Heart left ventricle (tissue), 16 donors: ENCODE measurements at places on chromosomes 1 and 21. TPM values are rescaled to one million over a fixed set of nuclear protein-coding genes. Genes with fewer than 3 reads are reported as not detected.

GRCh38 chr1:152869808-152870419 lies 8.2 kb upstream of the SMCP start:
- no peaks in the 10 kb centered on the region for H3K4me1 ChIP-seq
- no peaks in the 10 kb centered on the region for H3K36me3 ChIP-seq
- peak; percentile 36 for DNase-seq
- H3K27me3 ChIP-seq: peaks cover 6% of the 10 kb centered on the region
- H3K4me3 ChIP-seq: no peak overlapping the region

DNA sequence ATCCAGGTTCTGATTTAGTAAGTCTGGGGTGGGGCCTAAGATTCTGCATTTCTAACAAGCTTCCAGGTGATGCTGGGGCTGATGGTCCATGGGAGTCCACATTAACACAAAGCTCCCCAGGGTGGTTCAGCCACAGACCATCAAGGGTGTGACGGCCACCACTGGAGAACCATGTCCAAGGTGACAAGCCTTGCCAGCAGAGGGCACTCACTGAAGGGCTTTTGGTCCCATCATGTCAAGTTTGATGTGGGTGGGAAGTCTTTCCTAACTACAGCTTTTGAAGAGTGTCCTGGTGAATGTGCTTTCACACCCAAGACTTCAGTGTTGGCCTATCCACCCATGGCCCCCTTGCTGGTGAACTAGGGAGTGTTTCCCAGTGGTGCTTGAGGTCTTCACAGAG lies 67.1 kb downstream of the UBE2T start:
- DNase-seq: no peak
- peaks cover 6% of the 10 kb centered on the region for H3K4me1 ChIP-seq

GRCh38 chr1:179788259-179788658 lies 45.2 kb downstream of the FAM163A start:
- no peak overlapping the region for H3K4me3 ChIP-seq
- H3K27ac ChIP-seq: no peak overlapping the region
- no peaks in the 10 kb centered on the region for H3K27me3 ChIP-seq

GRCh38 chr1:77594366-77595112 lies 87.9 kb downstream of the ZZZ3 start:
- H3K4me3 ChIP-seq: no peak overlapping the region
- no peak for DNase-seq
- H3K27me3 ChIP-seq: no peaks in the 10 kb centered on the region
- peaks cover 2% of the 10 kb centered on the region for H3K36me3 ChIP-seq

DNA sequence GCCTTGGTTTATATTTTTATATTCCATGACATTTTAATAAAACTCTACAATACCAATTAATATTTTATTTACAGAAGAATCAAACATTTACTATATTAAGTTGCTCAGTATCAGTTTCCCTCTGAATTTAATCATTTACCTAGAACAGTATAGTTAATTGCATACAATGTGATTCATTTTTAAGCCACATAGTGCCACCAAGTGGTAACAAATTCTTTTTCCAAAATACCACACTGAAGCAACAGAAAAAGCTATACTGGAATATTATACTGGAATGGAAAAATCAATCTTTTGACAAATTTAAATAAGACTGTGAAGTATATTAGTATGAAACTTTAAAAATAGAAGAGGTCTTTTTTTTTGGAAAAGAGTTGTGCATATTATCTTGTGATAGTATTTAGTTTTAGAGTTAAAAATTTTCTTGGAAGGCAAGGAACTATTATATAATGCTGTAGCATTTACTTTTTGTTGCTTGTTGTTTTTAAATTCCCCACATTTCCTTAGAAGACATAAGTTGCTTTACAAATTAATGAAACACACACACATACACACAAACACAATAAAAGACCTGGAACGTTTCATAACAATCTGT lies 57.3 kb downstream of the ZNF644 start:
- DNase-seq: no peak
- no peaks in the 10 kb centered on the region for H3K27me3 ChIP-seq
- peaks cover 7% of the 10 kb centered on the region for H3K4me1 ChIP-seq
- H3K27ac ChIP-seq: no peak overlapping the region
- H3K36me3 ChIP-seq: no peaks in the 10 kb centered on the region
- no peak overlapping the region for H3K4me3 ChIP-seq

- H3K27me3 ChIP-seq: peaks cover 2% of the 10 kb centered on the region
- no peaks in the 10 kb centered on the region for H3K36me3 ChIP-seq
- H3K27ac ChIP-seq: peak overlapping the region; percentile 63
- H3K4me3 ChIP-seq: no peak overlapping the region
- H3K4me1 ChIP-seq: no peaks in the 10 kb centered on the region
Measured at GRCh38 chr21:46092811-46093667, 4.9 kb upstream of the COL6A2 start.

GRCh38 chr1:96357141-96357765 lies 364.3 kb upstream of the PTBP2 start:
- no peak for DNase-seq
- H3K4me1 ChIP-seq: no peaks in the 10 kb centered on the region
- no peaks in the 10 kb centered on the region for H3K27me3 ChIP-seq
- H3K4me3 ChIP-seq: no peak overlapping the region

DNA sequence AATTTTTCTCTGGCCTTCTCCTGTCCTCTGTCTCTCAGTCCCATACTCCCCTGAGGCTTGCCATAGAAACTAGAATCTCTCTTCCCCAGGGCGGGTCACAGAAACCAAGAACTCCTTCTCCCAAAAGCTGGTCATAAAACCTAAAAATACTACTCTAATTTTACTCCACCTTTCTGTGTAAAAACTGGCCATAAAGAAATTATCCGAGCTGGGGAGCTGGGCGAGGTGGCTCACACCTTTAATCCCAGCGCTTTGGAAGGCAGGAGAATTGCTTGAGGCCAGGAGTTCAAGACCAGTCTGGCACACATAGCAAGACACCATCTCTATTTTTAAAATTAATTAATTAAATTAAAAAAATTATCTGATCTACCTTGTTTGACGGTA lies 3.0 kb downstream of the ALG14 start:
- DNase-seq: no peak
- H3K4me1 ChIP-seq: peaks cover 9% of the 10 kb centered on the region
- no peaks in the 10 kb centered on the region for H3K36me3 ChIP-seq
- H3K4me3 ChIP-seq: no peak overlapping the region
- H3K27ac ChIP-seq: no peak overlapping the region

DNA sequence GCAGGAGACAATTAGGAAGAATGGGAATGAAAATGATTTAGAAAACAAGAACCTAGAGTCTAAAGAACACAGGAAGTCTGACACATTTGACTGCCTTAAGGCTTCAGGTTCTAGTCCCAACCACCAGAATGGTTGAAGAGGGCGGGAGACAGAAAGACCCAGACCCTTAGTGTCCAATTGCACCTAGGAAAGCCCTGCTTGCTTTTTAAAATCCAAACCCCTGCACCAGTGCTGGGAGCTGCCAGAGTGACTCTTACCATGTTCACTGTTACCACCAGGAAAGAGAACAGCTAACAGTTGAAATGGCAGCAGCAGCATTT lies 265 bp downstream of the CD1B start:
- no peaks in the 10 kb centered on the region for H3K36me3 ChIP-seq
- H3K27ac ChIP-seq: no peak overlapping the region
- H3K27me3 ChIP-seq: no peaks in the 10 kb centered on the region
- no peak for DNase-seq
- no peak overlapping the region for H3K4me3 ChIP-seq

DNA sequence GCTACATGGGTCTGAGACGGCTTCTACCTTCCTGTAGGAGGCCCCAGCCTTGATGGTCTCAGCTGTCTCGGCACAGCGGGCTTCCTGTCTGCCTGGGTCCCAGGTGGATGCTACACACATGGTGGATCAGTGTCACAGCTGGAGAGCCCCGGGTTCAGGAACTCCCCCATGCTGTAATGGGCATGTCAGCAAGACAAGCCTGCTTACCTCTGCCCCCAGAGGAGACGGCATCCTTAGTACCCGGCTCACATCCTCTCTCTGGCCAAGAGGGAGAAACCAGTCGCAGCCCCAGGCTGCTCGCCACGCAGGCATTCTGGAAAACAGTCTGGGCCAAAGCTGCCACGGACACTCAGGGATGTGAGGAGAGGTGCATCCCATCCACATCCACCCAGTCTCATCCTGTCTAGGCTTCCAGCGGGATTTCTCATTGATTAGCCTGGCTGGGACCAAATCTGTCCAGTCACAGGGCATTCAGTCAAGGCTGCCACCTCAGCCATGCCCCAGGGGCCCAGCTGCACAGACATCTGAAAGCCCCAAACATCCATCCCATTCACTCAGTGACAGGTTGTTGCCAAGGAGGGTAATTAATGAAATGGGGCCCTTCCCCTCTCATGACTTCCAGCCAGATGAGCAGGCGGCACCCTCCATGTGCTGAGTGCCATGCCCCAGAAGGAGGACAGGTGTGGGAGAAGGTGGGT lies 10.5 kb downstream of the SNAP47 start:
- DNase-seq: peak; percentile 50
- H3K4me3 ChIP-seq: no peak overlapping the region
- H3K27ac ChIP-seq: no peak overlapping the region
- H3K36me3 ChIP-seq: peaks cover 15% of the 10 kb centered on the region
- H3K4me1 ChIP-seq: peaks cover 21% of the 10 kb centered on the region

GRCh38 chr1:179930867-179931266 lies 23.7 kb upstream of the CEP350 start:
- no peak overlapping the region for H3K27ac ChIP-seq
- no peaks in the 10 kb centered on the region for H3K36me3 ChIP-seq
- H3K4me1 ChIP-seq: no peaks in the 10 kb centered on the region
- DNase-seq: no peak
- H3K27me3 ChIP-seq: no peaks in the 10 kb centered on the region
- no peak overlapping the region for H3K4me3 ChIP-seq

DNA sequence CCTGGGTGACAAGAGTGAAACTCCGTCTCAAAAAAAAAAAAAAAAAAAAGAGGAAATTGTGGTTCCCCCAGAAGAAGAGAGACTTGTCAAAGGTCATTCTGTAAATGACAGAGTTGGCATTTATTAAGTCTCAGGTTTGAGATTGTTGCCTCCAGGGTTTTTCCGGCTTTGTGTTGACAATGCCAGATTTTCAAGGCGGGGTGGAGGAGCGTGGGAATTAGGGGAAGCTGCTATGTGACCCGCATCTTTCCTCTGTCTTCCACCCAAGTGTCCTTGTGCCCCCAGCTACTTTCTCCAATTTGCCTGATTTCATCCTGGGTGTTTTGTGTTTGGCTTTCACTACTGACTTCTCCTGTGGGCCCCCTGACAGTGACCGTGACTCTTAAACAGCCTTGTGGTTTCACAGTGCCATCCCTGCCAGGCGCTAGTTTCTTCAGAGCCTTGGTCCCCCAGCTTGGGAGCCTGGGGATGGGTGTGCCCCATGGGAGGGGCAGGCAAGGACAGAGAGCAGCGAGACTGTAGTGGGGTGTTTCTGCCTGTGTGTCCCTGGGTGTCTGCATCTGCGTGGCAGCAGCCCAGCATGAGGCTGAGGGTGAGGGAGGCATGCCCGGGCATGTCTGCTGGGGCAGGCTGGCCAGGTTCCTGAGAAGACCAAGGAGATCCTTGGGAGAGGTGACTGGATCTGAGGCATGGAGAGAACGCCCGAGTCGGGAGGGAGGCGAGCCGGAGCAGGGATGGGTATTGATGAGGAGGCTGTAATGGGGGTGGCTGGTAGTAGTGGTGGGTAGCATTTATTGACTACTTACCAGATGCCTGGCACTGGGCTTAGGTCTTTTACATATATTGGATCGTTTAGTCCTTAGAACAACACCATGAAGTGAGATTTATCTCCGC lies 46.3 kb downstream of the IER5 start:
- H3K4me3 ChIP-seq: no peak overlapping the region
- peak overlapping the region; percentile 88 for H3K27ac ChIP-seq
- H3K4me1 ChIP-seq: peaks cover 44% of the 10 kb centered on the region
- H3K36me3 ChIP-seq: no peaks in the 10 kb centered on the region
- no peak for DNase-seq

The NBPF8 gene
- total RNA-seq: 2.1 TPM
